NCI-H774 (cell line): ENCODE measurements at places on chromosomes 6 and 20.

GRCh38 chr6:1821164-1821512 is 211.4 kb downstream of the FOXC1 start:
- no peak for DNase-seq

DNA sequence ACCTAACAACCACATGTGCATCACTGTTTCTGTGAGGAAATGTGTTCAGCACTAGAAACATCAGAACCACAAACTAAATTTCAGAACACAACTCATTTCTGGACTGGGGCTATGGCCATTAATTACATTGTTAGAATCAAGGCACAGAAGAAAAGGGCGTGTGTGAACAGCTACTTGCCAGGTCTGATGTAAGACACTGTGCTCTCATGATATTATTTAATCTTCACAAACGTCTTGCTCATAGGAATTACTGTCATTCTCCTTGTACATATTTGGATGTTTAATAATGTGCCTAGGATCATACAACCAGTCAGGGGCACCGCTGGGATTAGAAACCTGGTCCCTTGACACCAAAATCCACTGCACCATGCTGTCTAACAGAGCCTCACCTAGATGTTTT is 14.8 kb downstream of the ADGRF1 start:
- no peak for DNase-seq

DNA sequence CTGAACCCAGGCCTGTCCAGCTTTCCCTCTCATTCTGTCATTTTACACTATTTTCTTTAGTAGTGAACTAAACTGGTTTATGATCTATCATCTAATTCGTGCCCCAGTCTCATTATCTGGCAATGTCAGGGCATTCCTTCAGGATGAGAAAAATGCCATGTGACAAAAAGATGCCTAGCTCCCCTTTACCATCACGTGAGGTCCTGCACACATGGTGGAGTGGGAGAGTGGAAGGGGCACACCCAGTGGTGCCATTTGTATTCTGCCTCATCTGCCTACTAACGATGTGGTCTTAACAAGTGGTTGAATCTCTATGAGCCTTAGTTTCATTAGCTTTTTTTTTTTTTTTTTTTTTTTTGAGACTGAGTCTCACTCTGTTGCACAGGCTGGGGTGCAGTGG is 41.2 kb downstream of the CDC5L start:
- DNase-seq = no peak

- no peak for DNase-seq
Measured at GRCh38 chr6:40723967-40724366, 136.8 kb upstream of the LRFN2 start.

DNA sequence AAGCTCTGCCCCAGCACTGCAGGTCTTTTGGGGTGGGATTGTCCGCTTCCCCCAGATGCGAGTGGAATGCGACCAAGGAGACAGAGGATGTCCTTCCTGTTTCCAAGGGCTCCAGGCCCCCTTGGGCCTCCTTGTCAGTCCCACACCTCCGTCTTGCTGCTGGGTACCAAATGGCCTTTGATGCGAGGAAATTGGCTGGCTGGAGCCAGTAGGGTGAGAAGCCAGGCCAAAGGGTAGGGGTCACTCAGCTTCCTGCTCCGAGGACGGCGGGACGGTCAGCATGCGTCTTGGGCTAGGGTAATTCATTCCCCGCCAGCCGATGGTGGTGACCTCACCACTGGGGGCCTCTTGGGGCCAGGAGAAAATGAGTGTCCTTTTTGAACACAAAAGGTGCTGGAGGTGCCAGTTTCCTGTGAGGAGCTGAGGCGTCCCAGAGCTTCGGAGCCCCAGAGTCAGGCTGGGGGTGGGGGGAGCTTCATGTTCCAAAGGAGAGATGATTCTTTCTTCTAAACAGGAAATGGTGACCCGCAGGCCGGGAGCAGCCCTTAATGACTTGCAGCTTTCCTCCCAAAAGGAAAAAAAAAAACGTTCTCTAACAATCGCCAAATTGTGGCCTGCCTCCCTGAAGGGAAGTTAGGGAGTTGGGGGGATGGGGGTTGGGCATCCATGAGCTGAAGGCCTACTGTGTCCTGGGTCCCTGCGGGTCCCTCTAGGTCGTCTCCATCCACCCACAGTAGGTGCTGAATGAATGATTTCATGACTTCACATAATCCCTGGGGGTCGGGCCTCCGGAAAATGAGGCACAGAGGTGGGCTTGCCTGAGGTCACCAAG is 6.7 kb downstream of the SNAI1 start:
- no peak for DNase-seq

DNA sequence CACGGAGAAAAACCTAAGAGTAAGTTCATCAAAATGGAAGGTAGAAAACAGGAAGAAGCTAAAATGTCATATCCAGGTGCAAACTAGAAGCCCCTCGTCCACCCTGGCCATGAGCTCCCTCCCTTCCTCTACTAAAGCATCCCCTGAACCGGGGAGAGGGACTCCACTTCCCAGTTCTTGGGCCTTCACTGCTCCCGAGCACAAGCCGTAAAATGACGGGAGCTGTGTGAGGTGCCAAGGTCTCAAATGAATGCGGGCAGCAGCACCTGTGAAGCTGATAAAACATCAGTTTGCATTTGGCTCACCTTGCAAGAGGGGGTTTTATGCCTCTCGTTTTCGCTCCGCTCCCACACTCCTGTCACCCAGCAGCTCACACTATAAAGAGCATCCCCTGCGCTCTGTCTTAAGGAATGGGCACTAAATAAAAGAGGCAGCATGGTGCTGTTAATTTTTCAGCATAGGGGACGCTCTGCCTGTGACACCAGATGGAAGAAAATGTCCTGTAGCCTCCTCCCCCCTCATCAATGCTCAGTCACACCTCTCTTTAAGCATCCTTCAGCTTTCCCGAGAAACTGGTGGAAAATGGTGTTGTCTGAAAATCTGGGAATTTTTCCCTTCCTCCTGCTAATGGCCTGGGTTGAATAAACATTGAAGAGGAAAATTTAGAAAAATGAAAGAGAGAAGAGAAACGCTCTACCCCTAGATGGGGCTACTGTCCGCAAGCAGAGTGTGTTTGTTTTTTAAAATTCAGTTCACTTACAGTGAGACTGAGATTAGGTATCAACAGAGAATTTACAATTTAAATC is 563.0 kb upstream of the AGPAT4 start:
- DNase-seq = no peak

DNA sequence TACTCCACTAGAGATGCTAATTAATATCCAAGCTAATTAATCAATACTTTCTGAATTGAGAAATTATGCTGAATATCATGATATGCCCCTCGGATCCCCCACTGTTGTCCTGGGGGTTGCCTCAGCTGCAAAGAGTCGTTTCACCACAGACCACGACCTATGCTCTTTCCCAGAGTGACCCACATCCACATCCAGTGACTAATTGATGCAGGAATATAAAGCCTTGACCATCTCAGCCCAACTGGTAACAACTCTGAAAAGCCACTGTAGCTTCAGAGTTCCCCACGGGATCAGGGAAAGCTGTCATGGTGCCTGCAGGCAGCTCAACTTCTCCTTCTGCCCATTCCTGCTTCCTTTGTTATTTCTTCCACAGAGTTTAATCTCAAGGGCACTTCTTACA is 116.9 kb downstream of the RWDD2A start:
- no peak for DNase-seq
